ENCODE measurements at places on chromosomes 1 and 21.

DNA sequence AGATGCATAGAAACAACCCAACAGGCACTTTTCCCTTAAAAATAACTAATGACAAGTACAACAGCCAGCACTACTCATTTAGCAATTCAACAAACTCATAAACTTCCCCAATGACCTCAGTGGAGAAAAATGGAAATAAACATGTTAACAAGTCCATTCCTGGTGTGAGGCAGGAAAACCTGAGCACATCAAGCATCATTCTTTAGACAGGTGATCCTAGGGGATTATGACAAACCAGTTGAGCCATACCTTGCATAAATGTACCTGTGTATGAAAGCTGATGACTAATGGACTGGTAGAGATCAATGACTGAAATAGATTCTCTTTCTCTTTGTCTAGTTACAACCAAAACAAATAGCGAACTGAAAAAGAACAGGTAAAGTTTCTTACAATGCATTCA lies 7.0 kb downstream of the COL24A1 start:
- DNase-seq: no peak

DNA sequence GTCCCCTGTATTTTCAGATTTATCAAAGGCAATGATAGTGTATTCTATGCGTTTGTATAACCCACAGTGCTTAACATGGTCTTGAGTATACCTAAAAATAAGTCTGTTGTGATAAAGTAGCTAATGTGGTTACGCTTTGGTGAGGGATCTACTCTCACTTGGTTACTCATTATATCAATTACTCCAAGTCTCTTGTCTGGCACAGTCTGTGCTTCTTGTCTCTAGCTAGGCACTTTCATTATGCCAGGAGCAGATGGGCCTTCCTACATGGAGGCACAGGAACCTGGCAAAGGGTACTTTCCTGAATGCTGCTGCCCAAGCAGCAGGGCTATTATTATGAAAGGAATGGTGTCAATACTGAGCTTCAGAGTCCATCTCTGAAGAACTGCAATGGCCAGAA lies 4.2 kb upstream of the PTPN22 start:
- no peak for DNase-seq

DNA sequence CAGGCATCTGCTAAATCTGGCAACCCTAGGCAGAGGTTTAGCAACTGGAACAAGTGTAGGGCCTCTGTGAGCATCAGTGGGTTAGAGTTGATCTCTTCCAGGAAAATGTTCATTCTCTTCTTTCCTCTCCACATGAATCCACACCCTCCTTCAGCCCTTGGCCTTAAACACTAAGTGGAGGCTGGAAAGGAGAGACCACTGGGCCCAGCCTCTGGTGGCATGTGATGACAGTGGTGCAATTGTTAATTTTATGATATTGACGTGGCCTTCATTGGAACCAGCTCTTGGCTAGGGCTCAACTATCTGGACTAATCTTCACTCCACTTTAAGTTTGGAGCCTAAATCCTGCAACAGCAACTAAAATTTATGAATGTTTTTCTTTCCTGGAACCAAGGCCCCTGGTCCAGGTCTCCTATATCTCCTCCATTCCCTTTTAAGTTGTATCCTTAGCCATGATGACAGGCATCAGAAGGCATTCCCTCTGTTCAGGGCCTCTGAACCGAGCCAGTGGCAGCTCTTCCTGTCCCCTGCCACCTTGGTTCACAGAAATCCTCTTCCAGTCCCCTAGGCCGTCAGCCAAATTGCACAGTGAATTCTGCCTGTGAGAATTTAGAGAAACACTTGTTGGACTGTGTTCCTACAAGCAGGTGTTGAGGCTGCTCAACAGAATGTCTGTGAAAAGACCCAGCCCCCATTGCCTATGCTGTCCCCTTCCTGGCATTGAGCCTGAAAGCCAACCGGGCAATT lies 132.2 kb downstream of the PSMG1 start:
- DNase-seq: no peak

DNA sequence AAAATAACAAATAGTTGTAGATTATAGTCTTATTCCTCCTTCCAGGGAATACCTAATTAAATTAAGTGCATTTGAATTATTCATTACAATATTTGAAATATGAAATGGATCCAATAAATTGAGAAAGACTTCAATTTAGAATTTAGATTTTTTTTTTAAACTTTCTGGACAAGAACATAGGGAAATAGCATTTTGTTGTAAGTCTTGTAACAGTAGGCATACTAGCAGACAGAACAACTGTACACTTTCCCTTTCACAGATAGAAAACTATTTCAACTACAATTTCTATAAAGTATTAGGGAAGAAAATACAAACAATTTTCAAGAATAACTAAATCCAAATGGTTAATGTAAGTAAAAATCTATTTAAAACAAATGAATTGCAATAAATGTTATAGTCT lies 577.5 kb downstream of the USP25 start:
- no peak for DNase-seq

- DNase-seq: no peak
Measured at GRCh38 chr1:47732489-47732888, 264.7 kb downstream of the TRABD2B start.

- DNase-seq: peak; percentile 52
Measured at GRCh38 chr1:51237351-51238033, 1.4 kb downstream of the RNF11 start.

DNA sequence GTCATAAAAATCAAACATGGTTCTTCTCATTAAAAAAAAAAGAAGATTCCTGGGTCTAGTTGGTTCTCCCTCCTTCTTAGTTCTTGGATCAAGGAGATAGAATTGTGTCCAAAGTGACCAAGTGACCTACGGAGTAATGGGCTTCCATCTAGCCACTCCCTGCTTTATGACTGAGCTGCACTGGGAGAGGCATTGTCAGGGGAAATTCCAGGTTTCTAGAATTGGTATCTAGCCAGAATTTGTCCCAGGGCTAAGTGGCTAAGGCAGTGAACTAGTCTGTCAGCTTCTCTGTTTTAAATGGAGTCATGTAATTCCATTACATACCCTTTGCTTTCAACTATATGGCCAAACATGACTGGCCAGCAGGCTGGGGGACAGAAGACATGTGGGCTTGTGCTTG lies 40.1 kb upstream of the ERG start:
- no peak for DNase-seq

GRCh38 chr1:79969886-79970285 lies 963.4 kb upstream of the ADGRL4 start:
- DNase-seq: no peak

- no peak for DNase-seq
Measured at GRCh38 chr1:247296599-247297180, 35.0 kb downstream of the ZNF496 start.

GRCh38 chr21:44306936-44307704 lies 7.3 kb downstream of the PFKL start:
- no peak for DNase-seq

- DNase-seq: no peak
Measured at GRCh38 chr1:155326020-155326526, 5.4 kb downstream of the RUSC1 start.

DNA sequence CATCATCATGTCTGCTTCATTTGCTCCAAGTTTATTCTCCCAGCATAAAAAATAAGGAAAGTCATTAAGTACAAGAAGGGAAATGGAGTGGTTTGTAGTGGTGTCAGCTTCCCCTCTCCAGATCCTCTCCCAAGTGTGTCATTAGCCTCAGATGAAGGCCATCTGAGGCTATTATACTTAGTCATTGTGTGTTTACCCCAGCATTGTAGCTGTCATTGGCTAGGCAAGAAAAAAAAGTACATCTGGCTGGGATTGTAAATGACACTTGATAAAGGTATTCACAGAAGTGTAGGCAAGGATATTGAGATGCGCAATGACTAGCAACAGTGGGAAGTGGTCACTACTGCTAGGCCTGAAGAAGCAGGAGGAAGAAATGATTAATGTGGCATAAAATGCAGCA lies 316.9 kb upstream of the SGIP1 start:
- DNase-seq: peak; percentile 88

DNA sequence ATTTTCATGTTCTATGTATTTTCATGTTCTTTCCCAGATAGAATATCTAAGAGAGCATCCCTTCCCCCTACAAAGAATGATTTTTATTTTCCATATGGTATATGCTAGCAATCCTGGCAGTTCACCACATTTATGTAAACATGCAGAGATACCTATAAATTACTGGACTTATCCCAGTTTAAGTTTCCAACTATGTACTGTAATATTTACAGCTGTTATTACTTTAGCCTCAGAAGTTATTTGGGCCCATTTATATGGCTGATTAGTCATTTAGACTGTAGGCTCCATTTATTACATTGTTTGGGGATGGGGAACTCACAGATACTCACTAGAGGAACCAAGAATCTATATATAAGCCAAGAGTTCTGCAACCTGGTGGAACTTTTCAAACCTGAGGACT lies 84.8 kb upstream of the WARS2 start:
- DNase-seq: no peak

- no peak for DNase-seq
Measured at GRCh38 chr1:198134252-198134651, 22.5 kb upstream of the NEK7 start.

GRCh38 chr1:936348-937264 lies 12.9 kb downstream of the SAMD11 start:
- no peak for DNase-seq

DNA sequence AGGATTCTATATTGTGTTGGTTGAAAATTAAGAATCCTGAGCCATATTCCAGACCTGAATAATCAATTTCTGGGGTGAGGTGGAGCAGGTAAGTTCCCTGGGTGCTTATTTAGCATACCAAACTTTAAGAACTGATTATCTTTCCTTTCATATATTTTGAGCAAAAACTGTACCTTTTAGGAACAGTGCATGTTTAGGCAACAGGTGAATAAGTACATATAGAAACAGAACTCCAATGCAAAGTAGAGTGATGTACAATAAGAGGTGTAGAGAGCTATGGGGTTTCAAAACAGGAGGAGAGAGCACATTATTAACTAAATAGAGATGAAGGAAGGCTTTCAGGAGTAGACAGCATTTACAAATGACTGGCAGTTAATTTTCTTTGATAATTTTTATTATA lies 28.7 kb downstream of the TMED5 start:
- no peak for DNase-seq

DNA sequence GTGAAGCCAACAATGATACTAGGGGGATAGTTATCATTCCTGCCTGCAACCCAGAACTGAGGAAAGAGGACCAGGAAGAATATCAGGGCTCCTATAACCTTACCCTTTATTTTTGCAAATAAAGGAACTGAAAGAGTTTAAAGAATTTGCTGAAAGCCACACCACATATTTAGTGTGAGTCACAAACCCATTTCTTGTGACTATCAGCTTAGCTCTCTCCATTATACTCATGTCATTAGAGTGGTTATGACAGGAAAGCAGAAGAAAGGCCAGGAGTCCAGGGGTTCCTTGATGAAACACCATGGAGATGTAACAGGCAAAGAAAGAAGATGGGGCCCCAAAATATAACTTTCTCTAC lies 141.1 kb upstream of the SAMSN1 start:
- DNase-seq: no peak
